ENCODE measurements at places on chromosomes 2 and 18.

DNA sequence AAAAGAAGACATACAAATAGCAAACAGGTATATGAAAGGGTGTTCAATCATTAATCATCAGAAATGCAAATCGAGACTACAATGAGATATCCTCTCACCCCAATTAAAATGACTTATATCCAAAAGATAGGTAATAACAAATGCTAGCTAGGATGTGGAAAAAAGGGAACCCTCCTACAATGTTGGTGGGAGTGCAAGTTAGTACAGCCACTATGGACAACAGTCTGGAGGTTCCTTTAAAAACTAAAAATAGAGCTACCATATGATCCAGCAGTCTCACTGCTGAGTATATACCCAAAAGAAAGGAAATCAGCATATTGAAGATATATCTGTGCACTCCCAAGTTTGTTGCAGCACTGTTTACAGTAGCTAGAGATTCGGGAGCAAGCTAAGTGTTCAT lies 271.5 kb downstream of the MBD5 start:
- no peak for DNase-seq

DNA sequence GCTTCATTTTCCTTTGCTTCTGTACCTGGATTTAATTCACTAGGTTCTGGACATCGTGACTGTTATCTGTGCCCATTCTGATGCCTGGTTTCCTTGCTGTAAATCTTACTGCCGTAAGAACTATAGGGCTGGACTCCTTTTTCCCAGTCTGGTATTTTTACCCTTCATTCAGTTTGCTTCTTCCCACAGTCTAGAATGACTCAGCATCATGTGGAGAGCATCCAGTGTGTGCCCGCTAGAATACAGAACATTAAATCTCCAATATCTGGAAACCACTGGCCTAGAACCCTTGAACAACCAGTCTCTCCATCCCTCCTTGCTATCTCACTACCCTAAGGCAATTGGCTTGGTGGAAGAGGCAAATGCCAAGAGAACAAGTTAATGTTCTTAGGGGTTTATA lies 1075.4 kb upstream of the ZEB2 start:
- no peak for DNase-seq

DNA sequence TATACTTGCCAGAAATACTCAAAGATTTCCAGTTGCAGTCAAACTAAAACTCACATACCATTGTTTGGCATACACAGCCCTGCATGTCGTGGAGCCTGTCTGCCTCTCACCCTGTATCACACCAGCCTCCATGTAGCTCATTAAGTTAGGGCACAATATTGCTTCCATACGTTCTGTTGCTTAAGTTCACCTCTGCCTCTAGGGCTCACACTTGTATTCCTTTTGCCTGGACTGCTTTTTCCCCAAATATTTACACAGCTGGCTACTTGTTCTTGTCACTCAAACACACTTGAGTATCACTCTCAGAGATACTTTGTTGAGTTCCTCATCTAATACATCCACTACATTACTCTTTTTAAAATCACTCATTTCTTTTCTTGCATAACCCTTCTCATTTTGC lies 83.1 kb downstream of the PTH2R start:
- DNase-seq, result no peak

GRCh38 chr2:26989156-26989555 lies 18.7 kb downstream of the MAPRE3 start:
- no peak for DNase-seq

- no peak for DNase-seq
These were observed 258.3 kb upstream of the POU3F3 start for GRCh38 chr2:104595576-104595975.

- no peak for DNase-seq
These were observed 14.9 kb downstream of the ELMOD3 start for GRCh38 chr2:85369500-85369899.

- no peak for DNase-seq
These were observed 34.2 kb downstream of the TMEM131 start for GRCh38 chr2:97961534-97961933.

DNA sequence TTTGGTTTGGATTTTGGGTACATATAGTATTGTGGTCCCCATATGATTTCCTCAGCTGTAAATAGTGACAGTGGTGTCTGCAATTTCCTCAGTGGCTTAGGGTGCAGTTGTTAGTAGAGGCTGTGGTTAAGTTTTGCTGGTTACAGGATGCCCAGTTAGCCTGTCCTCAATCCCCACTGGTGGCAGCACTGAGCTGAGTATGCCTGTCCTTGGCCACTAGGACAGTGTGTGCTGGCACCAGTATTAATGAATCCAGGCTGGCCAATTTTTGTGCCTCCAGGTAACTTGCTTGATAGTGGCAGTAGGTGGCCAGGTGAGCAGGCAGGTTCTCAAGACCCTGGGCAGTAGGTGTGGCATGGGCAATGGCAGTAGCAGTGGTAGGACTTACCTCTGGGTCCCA lies 973.1 kb downstream of the TMEM182 start:
- DNase-seq, result no peak

Measured in activated effector memory CD4-positive, alpha-beta T cell treated with anti-CD3 and anti-CD28 coated beads, Interleukin-2, amount 50 U/mL, for 16 hours (primary cell).